Renal cortical epithelial cell (primary cell): ENCODE measurements at places on chromosomes 1 and 21.

DNA sequence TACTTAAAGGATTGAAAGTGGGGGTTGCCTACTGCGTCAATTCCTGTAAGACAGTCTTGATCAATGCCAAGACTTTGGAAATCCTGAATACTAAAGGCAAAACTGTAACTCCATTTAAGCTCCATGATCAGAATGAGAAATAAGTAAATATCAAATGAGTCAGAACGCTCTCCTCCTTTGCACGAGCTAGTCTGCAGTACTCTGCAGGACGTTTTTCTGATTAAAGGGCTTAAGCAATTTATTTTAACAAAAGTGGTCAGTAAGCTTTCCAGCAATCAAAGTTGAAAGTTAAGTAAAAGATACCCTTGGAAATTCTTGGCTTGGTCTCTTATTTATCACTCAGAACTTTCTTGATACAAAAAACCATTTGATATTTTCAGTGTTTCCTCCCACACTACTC lies 35.7 kb upstream of the ARHGAP29 start:
- no peak for DNase-seq

GRCh38 chr1:69673321-69673720 lies 105.6 kb downstream of the LRRC7 start:
- DNase-seq, result no peak

DNA sequence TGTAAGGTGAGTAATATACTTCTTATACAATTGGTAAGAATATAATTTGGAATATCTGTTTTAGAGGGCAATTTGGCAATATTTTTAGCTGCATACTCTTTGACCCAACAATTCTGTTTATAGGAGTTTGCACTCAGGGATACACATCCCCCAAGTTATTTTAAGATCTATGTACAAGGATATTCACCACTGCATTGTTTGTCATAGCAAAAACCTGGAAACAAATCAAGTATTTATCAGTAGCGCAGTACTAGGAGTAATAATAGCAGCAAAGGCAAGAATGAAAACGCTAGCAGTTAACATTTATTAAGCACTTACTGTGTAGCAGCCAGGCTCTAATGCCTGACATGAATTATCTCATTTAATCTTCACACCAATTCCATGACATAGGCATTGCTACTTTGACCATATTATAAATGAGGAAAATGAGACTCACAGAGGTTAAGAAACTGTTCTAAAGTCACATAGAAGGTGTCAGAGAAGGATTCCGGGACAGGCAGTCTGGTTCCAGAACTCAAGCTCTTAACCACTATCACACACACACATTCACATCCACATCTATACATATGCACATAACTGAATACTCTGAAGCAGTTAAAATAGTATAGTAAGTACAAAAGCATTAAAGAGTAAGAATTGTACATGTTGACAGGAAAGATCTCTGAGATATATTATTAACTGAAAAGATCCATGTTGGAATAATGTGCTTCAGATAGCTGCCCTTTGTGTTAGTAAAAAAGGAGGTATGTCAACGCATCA lies 30.6 kb downstream of the PHC2 start:
- no peak for DNase-seq

DNA sequence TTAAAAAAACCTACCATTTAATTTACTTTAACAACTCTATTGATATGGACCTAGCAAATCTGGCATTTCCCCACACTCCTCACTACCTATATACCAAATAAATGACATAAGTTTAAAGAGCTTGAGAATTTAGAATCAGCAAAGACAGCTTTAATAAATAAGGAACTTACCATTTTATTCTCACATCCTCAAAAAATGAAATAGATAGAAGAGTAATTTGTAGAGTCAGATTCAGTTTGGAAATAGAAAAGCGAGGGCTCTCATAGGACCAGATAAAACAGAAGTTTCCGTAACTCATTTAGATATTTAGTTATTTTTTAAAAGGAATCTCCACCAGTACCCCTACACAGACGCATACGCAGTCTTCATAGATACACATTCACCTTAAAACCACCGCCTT lies 117.9 kb downstream of the RGS2 start:
- no peak for DNase-seq

GRCh38 chr1:153336650-153337049 lies 12.0 kb downstream of the PGLYRP4 start:
- no peak for DNase-seq

DNA sequence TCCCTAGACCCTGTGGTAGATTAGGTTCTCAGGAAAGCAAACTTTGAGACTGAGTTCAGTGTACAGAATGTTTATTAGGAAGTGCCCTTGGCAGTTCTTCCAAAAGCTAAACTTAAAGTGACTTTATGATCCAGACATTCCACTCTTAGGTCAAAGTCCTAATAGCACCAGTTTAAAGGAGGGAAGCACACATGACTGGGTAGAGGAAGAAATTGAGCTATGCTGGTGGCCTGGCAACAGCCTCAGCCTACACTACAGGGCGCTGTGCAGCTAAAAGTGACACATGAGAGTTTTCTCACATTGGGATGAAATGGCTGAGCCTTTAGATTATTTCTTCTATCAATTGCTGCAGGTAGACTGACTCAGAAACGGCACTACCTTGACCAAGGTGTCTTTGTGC lies 280.4 kb downstream of the BRINP2 start:
- peak; percentile 62 for DNase-seq

GRCh38 chr1:118960567-118961136 lies 27.5 kb downstream of the TBX15 start:
- DNase-seq, result peak; percentile 97

GRCh38 chr1:34987018-34987417 lies 1.9 kb upstream of the TMEM35B start:
- peak; percentile 15 for DNase-seq

DNA sequence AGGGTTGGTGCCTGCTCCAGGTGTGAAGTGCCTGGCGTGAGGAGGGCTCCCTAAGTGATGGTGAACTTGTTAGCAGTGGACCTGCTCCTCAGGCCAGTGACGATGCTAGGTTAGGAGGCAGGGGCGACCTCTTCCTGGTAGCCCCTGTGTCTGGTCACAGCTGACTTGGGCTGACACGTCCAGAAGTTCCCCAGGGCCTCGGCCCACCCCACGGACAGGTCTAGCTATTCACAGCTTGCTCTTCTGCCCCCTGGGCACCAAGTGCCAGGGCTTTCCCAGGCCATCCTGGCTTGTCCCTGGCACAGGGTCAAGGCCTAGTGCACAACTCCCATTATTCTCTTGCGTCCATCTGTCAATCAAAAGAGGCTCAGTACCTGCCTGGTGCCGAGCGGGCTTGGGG lies 10.9 kb upstream of the C1orf167 start:
- DNase-seq, result no peak

- no peak for DNase-seq
These were observed 16.6 kb downstream of the LDLRAP1 start for GRCh38 chr1:25560001-25560400.

DNA sequence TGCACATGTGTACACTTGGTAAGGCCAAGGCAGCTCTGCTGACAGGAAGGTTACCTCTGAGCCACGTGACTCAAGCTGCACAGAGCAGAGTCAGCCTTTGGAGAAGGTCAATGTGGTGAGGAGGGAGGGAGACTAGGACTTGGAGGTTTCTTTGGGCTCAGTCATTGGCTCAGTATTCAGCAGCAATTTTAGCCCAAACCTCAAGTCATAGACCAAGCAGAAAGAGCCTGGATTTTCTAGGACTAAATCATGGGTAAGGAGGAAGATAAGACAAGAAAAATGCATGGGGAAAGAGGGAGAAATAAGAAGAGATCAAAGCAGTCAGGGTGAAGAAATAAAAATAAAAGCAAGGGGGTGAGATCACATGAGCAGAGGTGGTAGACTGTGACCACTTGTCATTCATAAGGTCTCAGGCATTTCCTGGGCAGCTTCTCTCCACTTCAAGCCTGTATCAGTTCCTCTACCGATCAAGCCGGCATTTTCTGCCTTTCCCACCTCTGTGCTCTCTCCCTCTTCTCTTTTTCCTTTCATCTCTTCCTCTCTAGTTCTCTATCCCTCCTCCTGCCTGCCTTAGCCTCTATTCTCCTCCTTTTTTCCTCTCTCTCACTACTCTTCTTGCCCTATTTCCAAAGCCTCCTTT lies 51.7 kb upstream of the DUSP10 start:
- DNase-seq, result peak; percentile 40

- DNase-seq, result peak; percentile 97
These were observed 4.0 kb upstream of the CSF3R start for GRCh38 chr1:36486439-36487335.

- DNase-seq, result no peak
These were observed 481.4 kb upstream of the VAMP3 start for GRCh38 chr1:7289694-7290093.

DNA sequence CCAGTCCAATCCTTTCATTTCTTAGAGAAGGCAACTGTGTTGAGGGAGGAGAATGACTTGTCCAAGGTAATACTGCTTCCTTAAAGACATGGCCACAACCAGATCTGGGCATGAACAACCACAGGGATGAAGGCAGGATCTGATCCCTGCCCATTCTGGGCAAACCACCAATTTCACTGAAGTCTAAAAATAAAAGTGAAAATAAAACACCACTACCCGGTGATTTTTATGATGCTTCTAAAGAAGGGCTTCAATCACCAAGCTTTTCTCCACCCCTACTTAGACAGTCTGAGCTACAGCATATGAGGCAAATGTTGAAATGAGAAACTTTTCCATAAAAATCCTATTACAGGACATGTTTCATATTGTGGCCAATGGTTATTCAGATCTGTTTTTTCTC lies 133.0 kb downstream of the PTPN14 start:
- DNase-seq, result no peak

- DNase-seq, result no peak
These were observed 435.4 kb downstream of the MATN1 start for GRCh38 chr1:30287976-30288375.
